Urinary bladder (tissue), 4 donors: ENCODE measurements at places on chromosomes 7 and 10. TPM values are rescaled to one million over a fixed set of nuclear protein-coding genes. Genes with fewer than 3 reads are reported as not detected.

GRCh38 chr7:157927313-157927925 lies 590.6 kb downstream of the DNAJB6 start:
- DNase-seq = no peak

DNA sequence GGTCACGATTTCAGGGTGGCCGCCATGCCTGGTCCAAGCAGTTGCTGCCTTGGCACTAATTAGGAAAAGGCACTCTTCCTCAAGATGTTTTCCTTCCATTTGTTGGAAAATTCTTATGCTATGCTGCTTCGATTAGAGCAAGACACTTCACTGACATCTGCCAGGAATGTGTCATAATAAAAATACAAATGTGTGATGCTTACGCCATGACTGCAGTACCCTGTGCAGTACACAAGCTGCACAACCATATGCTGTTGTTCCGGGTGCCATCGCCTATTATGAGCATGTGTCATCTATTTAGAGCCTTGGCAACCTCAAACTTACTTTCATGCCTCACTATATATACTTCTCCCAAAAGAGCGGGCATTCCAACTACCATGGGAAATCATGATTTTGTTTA lies 14.9 kb upstream of the MPP7 start:
- no peak for DNase-seq

- DNase-seq = no peak
These were observed 51.5 kb downstream of the EGFR start for GRCh38 chr7:55070271-55070743.

- no peak for DNase-seq
These were observed 28.0 kb downstream of the MICU1 start for GRCh38 chr10:72597897-72598296.

GRCh38 chr10:103058034-103058433 lies 135.0 kb downstream of the NT5C2 start:
- DNase-seq = no peak

DNA sequence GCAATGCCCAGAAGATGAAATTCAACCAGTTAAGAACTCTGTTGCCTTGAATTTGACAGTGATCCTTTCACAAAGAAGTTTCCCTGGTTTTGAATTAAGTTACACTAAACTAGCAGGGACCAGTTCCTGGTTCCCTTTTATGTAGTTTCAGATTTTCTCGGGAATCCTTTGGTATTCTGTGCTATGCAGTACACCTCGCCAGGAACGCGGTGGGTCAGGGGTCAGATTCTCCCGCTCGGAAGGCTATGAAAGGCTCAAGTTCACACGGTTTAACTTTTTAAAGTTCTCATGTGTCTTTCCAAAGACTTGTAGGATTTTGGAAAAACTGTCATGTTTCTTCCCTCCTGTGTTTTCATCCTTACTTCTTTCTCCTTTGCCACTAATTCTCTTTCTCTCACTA lies 104.7 kb upstream of the PRR15 start:
- no peak for DNase-seq

- DNase-seq = no peak
These were observed 182.6 kb upstream of the TMEM106B start for GRCh38 chr7:12028508-12028907.

DNA sequence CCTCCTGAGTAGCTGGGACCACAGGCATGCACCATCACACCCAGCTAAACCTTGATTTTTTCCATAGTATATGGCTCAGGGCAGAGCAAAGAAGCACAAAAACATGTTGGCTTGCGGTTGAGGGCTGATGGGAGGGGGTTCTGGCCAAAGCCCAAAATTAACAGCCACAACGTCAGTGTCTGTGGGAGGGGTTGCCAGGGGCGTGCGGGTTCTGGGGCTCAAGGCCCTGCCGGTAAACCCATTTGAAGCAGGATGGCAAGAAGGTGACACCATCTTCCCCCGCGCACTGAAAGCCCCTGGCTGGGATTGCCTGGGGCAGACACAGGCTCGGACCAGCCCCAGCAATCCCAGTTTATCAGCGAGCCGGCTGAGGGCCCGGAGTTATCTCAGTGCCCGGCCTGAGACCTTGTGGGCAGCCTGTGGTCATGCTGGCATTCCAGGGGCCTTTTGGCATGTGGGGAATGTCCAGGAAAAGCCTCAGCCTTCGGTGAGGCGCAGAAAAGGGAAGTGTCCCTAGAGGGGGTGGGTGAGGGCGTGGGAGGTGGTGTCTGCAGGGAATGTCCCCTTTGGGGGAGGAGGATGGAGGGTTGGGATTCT lies 167.7 kb upstream of the TNRC18 start:
- DNase-seq = no peak

DNA sequence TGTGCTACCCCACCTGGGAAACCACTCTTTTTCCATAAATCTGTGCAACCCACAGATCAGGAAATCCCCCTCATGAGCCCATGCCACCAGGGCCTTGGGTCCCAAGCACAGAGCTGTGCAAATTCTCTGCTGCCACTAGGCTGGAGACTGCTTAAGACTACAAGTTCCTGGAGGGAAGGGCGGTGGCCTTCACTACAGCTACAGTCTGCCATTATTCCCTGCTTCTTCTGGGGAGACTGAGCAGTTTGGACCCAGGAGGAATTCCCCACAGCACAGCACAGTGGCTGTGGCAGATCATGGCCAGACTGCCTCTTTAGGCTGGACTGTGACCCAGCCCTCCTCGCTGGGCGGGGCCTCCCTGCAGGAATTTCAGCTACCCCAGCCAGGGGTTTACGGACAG lies 89.7 kb upstream of the GRB10 start:
- DNase-seq = no peak

DNA sequence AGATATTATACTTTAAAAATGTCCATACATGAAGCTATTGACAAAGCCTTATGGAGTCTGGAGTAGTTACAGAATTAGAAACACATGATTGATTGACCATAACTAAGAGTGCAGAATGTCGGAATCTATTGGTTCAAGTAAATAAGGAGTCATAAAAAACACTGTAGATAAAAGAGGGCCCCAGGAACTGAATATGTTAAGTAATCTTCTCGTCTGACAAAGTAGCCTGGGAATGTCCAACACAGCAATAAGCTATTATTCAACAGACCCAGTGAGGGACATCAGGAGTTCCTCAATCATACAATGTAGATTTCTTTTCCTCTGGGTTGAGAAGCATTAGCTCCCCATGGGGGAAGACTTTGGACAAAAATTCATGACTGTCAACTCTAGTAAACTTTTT lies 782.0 kb downstream of the SUGCT start:
- DNase-seq = no peak

DNA sequence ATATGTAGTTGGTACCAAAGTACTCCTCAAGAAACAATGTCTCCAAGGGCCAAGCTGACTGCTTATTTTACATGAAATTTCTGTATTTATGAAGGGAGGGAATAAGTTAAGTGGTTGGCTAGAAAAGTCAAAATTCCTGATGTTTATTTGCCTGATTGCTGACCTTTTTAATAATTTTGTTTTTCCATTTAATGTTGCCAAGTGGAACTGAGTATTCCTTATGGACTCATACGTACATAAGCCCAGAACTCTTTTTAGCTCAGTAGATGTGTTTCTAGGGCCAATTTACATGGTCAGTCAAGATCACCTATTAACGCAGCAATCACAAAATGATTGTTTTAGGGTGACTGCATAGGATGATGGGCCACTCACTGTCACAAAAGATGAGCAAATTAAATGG lies 78.3 kb upstream of the FZD8 start:
- no peak for DNase-seq

- DNase-seq = no peak
These were observed 19.5 kb downstream of the STAM start for GRCh38 chr10:17663450-17663849.

DNA sequence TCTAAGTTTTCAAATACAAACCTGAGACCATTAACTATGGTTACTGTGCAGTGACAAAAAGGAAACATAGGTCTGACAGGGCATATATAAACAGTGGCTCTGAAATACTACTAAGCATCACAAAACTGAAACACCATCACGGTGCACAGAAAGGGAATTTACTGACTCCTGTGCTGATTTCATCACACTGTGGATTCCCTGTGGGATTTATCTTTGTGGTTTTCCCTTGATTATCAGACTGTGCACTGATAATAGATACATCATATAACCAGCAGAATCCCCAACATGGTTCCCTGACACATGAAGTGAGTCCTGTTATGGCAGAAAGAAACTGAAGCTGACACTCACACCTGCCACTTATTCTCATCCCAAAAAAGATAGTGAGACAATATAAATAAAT lies 676.3 kb upstream of the KCND2 start:
- DNase-seq = no peak

GRCh38 chr10:124087672-124088634 lies 5.4 kb downstream of the CHST15 start:
- no peak for DNase-seq

- no peak for DNase-seq
These were observed 1.5 kb downstream of the LIPK start for GRCh38 chr10:88707429-88708155.

DNA sequence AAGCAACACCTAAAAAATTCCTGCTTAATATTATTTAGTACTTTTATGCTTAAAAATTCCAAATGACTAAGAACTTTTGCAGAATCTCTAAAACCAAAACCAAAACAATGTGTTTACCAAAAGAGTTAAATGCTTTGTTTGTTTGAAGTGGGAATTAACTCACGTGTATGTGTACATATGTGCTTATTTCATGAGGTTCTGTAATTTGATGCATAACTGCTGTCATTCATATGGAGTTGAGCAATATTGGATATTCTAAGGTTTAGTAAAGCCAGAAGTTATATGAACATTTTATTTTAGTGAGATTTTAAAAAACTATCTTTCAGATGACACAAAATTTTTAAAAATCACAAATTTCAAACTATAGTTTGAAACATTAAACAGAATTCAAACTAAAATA lies 157.1 kb downstream of the PIP4K2A start:
- DNase-seq = no peak

DNA sequence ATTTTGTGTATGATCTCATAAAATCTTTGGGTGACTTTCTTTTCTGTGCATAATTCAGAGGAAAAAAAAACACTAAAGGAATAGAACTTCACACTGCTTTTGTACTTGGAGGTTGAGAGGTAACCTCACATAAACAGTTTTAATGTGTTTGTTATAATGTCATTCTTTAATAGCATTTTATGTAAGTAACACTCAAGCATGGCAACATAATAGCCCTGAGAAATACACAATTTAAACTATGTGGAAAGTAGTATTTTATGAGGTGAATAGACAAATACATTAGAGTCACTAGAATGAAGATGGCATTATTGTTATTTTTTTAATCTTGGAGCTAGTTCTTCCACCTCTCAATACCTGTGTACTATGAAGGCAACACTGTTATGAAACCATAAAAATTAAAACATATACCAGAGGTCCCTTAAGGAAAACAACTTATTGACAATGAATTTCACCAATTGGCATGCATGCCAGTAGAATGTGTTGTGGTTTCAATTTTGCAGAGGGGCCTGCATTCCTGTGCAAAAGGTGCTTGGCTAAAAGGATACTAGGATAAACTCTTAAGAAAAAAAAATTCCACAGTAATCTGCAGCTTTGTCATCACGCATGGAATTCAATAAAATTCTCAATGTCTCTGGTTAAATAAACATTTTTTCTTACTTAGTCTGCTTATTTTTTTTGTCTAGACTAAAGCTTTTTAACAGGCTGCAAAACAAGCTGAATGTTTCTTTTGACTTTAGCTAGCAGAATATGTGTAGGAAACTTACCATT lies 102.5 kb downstream of the CD36 start:
- no peak for DNase-seq

DNA sequence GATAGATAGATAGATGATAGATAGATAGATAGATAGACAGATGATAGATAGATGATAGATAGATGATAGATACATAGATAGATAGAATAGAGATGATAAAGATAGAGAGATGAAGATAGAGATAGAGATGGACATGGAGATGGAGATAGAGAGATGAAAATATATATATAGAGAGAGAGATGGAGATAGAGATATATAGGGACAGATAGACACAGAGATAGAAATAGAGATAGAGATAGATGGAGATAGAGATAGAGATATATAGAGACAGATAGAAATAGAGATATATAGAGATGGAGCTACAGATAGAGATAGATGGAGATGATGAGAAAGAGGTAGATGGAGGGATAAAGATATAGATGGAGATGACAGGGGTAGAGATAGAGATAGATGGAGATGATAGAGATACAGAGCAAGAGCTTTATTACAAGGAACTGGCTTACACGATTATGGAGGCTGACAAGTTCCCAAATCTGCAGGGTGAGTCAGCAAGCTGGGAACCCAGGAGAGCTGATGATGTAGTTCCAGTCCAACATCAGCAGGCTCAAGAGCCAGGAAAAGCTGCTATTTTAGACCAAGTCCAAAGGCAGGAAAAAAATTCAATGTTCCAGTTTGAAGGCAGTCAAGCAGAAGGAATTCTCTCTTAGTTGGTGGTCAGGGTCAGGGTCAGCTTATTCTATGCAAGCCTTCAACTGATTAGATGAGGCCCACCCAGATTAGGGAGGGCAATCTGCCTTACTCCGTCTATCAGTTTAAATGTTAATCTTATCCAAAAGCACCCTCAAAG lies 37.1 kb downstream of the CAV1 start:
- no peak for DNase-seq

- DNase-seq = no peak
These were observed 11.1 kb upstream of the CALML5 start for GRCh38 chr10:5510281-5511072.

- DNase-seq = no peak
These were observed 71.2 kb downstream of the TRRAP start for GRCh38 chr7:98949336-98950044.

- DNase-seq = no peak
These were observed 26.5 kb upstream of the AFAP1L2 start for GRCh38 chr10:114430688-114431413.

MAGI2 gene
- 7.6 TPM for polyA plus RNA-seq

GLRX3 gene
- polyA plus RNA-seq = 51.0 TPM

AKR1C4 gene
- polyA plus RNA-seq = 0.09 TPM

SLC13A1 gene
- not detected for polyA plus RNA-seq

CREB5 gene
- 6.5 TPM for polyA plus RNA-seq

GSDME gene
- 11.3 TPM for polyA plus RNA-seq

CFAP43 gene
- 0.19 TPM for polyA plus RNA-seq

ZNF716 gene
- polyA plus RNA-seq = not detected

PPP1R3C gene
- 24.5 TPM for polyA plus RNA-seq

TFEC gene
- polyA plus RNA-seq = 0.96 TPM

FEZF1 gene
- not detected for polyA plus RNA-seq

NODAL gene
- polyA plus RNA-seq = not detected
